ENCODE measurements at places on chromosomes 2 and 18.

GRCh38 chr2:70941186-70941585, 5.5 kb downstream of the ATP6V1B1 start:
- no peak for DNase-seq

- DNase-seq, result no peak
Measured at GRCh38 chr2:101848769-101849410, 142.9 kb upstream of the IL1R2 start.

DNA sequence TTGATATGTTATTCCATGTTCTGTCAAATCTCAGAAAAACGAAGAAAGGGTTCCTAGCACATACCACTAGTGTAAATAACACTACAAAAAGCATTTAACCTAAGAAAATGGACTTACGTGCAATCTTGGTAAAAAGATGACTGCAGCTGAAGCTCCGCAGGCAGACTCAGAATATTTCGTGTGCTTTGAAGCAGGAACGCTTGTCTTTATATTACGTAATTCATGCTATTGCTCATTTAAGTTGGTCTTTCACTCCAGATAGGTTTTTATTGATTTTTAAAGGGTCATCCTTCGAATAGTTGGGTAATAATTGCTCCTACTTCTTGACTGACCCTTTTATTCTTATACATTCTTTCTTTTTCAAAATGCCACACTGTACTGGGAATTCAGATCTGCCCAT, 44.0 kb downstream of the ID2 start:
- no peak for DNase-seq

DNA sequence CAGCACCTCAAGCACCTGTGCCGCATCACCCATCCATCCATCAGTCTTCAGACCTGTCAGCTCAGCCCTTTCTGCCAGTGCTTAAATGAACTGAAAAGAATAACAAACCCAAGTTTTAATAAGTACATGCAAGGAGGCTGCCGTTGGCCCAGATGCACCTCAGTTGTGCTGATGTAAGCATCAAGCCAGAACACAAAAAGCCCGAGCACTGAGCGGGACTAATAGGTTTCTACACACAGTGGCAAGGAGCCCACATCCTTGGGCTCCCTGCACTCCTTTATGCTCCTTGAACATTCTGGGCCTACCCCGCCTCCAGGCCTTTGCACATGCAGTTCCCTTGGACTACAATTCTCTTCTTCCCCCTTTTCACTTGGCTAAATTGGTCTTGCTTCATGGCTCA, 165.6 kb downstream of the ALK start:
- DNase-seq, result no peak
